ENCODE measurements at places on chromosomes 5 and 9.

- DNase-seq, result peak; percentile 11
Measured at GRCh38 chr5:161311146-161311708, 235.3 kb downstream of the GABRB2 start.

GRCh38 chr9:123422635-123423310 is 66.8 kb downstream of the CRB2 start:
- no peak for DNase-seq

DNA sequence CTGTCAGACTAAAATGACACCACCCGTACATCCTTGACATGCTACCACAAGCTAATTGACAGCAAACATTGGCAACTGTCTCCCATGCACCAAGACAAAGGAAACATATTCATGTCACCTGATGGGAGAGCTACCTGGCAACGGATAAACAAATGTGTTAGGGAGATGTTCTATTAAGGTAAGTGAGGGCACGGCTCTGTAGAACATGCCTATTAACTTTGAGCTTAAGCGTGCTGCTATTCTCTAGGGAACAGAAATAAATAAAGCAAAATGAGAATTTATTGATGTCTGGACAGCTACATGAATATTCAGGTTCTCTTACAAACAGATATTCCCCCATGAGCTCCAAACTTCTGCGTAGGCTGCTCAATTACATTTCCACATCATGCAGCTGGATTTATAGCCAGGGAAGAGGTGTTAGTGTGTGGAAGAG is 361.4 kb upstream of the RFX3 start:
- no peak for DNase-seq

GRCh38 chr9:6014670-6015270 is 654 bp downstream of the RANBP6 start:
- no peak for DNase-seq

- DNase-seq, result no peak
Measured at GRCh38 chr5:54577528-54577927, 60.0 kb downstream of the SNX18 start.

DNA sequence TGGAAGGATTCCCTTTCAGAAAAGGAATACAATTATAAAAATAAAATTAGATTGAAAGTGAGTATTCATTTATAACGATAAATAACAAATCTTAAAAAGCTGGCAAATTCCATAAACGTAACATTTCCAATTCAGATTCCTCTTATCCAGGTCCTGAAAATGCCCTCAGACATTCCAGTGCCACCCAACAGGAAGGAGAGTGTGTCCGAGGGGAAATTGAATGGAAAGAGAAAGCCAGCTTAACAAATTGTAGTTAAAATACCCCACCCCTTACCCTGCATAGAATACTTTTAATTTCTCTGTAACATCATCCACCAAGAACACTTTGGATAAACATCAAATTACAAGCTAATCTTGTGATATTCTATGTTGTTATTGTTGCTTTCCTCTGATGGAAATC is 72.0 kb downstream of the ARHGEF28 start:
- DNase-seq, result no peak

DNA sequence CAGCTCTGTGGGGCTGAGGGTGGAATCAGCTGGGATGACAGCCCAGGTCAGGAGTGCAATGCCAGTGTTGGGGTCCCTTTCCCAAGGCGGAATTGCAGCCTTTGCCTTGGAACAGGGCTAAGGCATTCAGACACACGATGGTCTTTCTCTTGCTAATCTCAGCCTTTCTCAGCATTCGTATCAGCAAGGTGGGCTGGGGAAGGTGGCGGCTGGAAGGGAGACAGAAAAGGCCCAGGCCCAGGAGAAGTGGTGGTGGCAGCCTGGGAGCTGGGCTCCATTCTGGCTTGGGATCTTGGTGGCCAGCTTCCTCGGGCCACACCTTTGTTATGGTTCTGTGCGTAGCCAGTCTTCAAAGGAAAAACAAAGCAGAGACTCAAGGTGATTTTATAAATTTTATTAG is 1.1 kb upstream of the ARHGEF28 start:
- no peak for DNase-seq

DNA sequence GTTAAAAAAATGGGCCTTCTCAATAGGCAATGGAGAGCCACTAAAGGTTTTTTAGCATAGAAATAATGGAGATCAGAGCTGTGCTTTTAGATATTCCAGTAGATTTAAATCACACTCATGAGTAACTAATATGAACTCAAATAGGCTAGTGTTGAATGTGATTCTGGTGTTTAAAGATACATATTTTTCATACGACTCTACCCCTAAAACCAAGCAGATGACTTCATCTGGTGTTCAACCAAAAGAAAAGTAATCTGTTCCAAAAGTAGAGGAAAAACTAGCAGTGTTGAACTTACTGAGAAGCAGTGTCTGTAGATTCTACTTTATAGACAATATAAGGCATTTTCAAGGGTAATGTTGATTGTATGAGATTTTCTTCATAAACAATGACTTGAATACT is 138.1 kb downstream of the TSSK1B start:
- no peak for DNase-seq

- peak; percentile 95 for DNase-seq
Measured at GRCh38 chr9:137034709-137035506, 3.0 kb upstream of the FUT7 start.

DNA sequence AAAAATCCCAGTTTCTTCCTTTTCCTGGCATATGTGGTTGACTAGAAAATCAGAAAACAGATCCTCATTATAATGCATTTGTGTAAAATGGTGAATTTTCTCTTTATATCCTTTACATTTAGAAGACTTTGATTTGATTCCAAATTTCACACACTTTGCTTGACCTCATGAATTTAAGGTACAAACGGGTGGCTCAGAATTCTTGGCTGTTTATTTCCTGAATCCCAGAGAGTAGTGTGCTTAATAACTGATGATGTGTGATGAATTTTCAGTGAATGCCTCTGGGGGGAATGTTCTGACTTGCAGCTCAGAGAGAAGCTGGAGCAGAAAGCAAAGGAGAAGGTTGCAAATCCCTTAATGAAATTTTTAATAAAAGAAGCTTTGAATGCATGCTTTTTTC is 126.8 kb downstream of the SPATA31D1 start:
- no peak for DNase-seq

DNA sequence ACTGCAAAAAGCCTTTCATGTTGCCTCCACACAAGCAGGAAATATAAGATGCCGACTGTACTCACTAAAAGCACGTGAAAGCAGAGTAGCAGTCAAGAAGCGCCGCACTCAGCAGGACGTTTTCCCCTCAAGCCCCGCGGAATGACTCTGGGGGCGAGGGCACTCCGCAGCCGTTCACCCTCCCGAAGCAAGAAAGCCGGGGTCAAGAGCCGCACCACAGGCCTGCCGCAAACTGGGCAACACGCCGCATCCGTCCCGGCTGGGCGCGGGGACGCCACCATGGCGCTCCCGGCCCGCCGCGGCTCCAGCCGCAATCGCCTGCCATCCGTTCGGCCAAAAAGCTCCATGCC is 364 bp downstream of the RPS6 start:
- no peak for DNase-seq

GRCh38 chr5:62082370-62082801 is 223.6 kb upstream of the KIF2A start:
- DNase-seq, result no peak

DNA sequence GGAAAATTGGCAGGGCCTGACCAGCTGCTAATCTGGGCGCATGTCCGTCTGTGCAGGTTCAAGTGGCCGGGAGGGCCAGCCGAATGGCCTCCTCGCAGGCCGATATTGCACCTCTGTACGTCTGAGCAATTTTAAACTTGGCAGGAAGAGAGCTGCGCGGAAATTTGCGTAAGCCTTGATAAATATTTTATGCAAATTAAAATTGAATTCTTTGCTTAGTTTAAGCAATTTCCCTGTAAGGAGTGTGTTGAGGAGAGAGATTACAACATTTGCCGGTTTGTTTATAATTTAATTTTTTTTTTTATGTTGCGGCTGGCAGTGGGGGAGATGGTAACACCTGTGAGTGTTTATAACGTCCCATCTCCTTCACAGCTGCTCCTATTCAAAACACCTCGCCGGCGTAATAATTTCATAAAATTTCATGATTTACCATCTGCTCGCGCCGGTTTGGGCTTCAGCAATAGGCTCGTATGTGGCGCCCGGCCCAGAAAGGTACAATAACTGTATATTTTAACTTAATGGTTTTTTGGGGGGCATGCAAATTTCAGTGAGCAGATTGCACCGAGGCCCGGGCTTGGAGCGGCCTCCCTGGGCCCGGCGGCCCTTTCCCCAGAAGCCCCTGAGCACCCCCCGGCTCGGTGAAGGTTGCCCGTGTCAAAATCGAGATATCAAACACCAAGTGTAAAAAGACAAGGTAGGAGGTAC is 269.4 kb upstream of the MVB12B start:
- no peak for DNase-seq

GRCh38 chr5:172722327-172722815 is 48.6 kb downstream of the DUSP1 start:
- DNase-seq, result no peak

DNA sequence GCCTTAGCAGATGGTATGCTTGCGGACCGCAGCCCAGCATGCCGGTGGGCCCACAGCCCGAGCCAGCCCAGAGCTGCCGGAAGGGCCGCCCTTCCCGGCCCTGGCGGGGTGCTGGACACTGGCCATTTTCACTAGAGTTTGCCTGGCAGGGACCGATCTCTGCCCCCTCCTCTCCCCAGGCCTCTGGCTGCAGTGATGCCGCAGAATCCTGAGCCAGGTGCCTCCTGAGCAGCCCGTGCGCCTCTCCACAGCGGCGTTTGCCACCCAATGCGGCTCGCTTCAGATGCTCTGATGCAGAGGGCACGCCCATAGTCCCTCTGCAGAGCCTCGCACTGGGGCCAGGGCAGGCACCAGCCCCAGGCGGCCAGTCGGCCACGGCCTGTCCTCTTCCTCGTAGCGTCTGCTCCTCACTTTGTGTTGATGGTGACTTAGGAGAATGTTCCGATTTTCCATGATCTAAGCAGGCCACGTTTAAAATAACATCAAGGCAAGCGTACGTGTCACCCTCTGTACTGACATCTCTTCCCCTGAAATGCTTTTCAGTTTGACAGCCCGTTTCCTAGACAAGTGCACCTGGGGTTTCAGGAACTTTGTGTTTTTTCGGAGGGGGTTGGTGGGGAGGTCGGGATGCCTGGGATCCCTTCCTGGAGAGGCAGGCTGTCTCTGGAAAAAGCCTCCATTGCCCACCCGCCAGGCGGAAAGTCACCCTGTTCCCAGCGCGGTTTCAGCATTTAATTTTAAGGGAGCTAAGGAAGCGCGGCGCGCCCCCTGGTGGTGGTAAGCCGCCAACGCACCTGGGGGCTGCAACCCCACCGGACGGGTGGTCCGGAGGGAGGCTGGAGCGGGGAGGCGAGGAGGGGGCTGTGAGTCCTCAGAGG is 29.8 kb upstream of the HMCN2 start:
- peak; percentile 54 for DNase-seq

DNA sequence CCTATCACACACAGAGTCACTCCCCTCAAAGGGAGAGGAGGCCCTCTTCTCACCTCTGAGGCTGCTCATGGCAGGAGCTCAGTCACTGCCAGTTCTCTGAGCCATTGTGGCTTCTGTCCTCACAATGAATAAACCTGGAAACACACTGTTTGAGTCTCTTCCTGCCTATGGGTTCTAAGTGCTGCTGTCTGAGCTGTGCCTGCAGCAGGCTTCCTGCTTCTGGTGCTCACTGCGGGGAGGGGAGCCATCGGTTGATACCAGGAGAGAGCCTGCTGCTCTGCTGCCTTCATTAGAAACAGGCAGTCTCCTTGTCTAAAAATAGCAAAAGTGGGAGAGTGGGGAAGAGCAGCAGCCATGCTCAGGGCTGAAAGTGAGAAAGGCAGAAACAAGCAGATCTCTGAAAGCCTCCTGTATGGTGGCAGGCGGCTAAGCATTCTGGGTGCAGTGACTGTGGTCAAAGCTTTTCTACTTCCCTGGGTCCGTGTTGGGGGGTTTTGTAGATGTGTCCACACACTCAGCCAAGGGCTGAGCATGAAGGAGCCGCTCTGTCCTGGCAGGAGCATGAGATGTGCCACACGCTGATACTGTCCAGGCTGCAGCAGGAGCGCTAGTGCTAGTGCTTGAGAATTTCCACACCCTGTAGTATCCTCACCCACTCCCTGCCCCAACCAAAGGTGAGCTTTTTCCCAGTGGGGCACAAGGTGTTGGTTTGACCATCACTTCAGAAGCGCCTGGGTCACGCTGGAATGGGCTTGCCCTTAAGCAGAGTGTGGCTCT is 34.2 kb downstream of the PRKACG start:
- no peak for DNase-seq

GRCh38 chr9:22173908-22174307 is 164.8 kb upstream of the CDKN2B start:
- DNase-seq, result no peak

- no peak for DNase-seq
Measured at GRCh38 chr5:133357758-133358157, 254.6 kb downstream of the FSTL4 start.

All from GM12892 (cell line).